T-helper 22 cell (primary cell): ENCODE measurements at places on chromosomes 7 and 10.

DNA sequence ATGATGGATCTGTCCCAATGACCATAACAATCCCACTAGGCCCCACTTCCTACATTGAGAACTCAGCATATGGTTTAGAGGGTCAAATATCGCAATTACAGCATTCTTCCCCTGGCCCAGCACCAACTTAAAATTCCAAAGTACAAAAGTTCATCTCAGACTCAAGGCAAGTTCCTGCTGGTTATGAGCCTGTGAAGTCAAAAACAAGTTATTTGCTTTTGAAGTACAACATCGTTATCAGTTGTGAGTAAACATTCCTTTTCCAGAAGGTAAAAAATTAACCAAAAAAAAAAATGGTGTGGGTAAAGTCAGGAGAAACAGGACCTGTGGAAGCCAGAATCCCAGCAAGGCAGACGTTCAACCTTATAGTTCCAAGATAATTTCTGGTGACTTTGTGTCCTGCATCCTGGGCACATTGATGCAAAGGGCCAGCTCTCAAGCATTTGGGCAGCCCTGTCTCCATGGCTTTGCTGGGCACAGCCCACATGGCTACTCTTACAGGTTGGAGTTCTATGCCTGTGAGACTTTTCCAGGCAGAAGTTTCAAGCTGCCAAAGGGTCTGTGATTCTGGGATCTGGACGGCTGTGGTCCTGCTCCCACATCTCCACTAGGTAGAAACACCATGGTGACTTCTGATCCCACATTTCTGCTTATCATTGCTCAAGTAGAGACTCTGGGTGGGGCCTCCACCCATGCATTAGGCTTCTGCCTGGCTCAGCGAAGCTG lies 37.5 kb downstream of the AKR1C8 start:
- DNase-seq: no peak

DNA sequence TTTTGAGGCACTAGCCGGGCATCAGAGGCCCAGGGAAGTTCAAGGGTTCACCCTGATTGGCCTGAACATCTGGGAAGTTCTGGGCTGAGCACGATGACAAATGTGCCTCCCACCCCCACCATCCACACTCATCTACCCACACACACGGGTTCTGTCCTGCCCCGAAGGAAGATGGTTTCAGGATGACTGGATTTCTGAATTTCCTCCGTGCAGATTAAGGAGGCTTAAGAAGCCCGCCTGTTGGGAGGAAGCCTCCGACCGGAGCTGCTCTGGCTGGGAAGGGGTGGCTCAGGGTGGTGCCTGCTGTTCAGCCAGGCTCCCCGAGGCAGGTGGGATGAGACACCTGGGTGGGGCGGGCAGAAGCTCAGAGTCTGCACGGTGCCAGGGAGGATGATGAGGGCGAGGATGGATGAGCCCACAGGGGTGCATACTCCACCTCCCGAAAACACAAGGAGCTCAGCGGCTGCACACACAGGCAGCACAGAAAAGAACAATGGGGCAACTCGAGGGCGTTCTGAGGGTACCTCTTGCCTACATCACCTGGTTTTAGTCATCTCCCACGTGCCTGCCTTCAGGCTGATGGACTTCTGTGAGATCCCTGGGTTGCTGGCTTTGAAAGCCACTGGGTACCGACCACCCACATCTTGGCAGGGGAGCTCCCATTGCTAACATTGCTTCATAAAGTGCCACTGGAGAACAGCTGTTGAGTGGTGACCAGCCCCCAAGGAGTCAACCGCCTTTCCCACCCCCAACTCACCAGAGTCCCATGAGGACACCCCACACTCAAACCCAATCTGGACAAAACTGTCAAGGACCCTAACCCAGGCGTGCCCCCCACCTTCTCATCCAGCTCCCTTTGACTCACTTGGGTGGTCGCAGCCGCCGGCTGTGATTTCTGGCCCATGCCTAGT lies 41.2 kb downstream of the CALML3 start:
- DNase-seq: no peak

- no peak for DNase-seq
Measured at GRCh38 chr7:11212080-11212711, 238.5 kb downstream of the PHF14 start.

DNA sequence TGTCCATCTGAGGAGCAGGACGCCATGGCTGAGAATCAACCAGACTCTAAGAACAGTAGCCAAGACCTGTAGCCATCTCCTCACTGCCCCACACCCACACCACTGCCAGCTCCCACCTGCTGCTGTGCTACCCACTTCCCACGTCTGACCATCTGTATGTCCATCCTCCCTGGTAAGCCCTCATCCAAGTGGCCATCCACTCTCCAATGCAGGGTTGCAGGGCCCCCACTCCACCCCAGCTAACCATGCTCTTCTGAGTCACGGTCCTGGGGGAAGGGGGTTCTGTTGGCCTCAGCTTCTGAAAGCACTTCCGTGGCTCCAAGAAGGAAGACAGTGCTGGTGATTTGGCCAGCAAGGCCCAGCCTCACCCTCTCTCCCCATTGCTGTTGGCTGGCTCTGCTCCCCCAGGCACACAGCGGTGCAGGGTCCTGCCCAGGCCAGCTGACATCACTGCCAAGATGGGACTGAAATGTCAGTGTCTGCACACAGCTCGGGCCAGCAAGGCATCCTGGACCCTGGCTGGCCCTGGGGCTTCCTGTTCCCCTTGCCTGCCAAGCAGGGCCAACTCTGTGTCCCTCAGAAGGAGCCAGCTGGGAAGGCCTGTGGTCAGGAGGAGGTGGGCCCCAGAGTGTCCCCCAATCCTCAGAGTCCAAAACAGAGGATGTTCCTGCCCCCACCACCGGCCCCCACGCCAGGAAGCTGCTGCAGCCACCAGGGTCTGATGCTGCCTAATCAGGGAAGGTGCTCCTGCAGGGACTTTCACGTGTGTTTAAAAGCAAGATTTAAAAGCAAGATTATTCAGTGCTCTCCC lies 17.5 kb downstream of the RASGEF1A start:
- no peak for DNase-seq

GRCh38 chr10:80421707-80422536 lies 13.6 kb downstream of the PRXL2A start:
- no peak for DNase-seq

- no peak for DNase-seq
Measured at GRCh38 chr10:127040756-127041155, 135.5 kb downstream of the DOCK1 start.

- DNase-seq: no peak
Measured at GRCh38 chr10:48444861-48445841, 138.7 kb downstream of the MAPK8 start.
